Thyroid gland (tissue), 4 donors: ENCODE measurements at places on chromosomes 11 and 22. TPM values are rescaled to one million over a fixed set of nuclear protein-coding genes. Genes with fewer than 3 reads are reported as not detected.

DNA sequence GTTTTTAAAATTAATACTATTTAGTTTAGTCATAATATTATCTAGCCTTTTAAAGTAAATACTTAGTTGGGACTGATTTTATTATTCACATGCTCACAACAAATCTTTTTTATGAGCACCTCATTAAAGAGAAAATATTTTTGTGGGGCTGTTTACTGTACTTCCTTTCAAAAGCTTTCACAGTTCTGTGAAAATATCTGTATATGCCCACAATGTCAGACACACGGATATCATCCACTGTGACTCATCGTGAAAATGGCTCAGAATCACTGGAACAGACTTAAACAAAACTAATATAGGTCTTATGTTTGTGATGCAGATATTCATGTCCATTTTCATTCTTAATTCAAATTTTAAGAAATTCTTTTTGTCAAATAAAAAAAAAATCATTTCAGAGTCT, 305.2 kb downstream of the RAB38 start:
- no peaks in the 10 kb centered on the region for H3K36me3 ChIP-seq
- H3K27ac ChIP-seq: no peak overlapping the region
- H3K27me3 ChIP-seq: no peaks in the 10 kb centered on the region
- no peak for DNase-seq
- H3K4me3 ChIP-seq: no peak overlapping the region

DNA sequence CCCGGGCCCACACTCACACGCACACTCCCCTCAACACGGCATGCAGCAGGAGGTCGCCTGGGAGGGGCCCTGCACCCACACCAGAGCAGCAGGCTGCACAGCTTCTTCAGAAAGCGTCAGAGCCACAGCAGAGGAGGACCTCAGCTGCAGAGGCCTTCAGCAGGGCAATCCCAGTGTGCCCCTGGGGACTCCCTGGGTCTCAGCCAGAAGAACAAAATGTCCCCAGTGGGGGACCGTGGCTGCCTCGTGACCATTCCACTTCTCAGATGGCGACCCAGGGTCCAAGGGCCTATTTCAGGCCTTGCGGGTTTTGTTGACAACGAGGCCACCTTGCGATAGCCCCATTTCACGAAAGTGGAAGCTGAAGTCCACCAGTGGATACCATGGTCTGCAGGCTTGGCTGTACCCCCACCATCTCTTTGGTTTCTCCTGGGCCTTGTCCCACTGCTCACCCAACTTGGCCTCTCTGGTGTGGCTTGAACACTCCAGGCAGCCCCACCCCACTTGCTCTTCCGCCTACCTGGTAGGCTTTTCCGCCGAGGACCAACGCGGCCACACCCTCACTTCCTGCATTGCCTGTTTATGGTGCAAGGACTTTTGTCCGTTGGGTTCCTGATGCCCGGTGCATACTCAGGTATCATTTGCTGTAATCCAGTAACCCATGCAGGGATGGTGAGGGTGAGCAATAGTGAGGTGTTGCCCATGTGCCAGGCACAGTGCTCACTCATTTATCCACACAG, 38.1 kb downstream of the MB start:
- no peaks in the 10 kb centered on the region for H3K4me1 ChIP-seq
- no peaks in the 10 kb centered on the region for H3K36me3 ChIP-seq
- H3K27ac ChIP-seq: no peak overlapping the region
- H3K27me3 ChIP-seq: no peaks in the 10 kb centered on the region

- peak overlapping the region; percentile 99 for H3K27ac ChIP-seq
- H3K4me1 ChIP-seq: peaks cover 34% of the 10 kb centered on the region
- no peak overlapping the region for H3K4me3 ChIP-seq
- H3K36me3 ChIP-seq: no peaks in the 10 kb centered on the region
Observed at GRCh38 chr22:47092896-47093311, 330.5 kb downstream of the TBC1D22A start.

GRCh38 chr11:128153697-128154048, 433.7 kb downstream of the ETS1 start:
- DNase-seq: no peak
- no peak overlapping the region for H3K4me3 ChIP-seq
- no peak overlapping the region for H3K27ac ChIP-seq

DNA sequence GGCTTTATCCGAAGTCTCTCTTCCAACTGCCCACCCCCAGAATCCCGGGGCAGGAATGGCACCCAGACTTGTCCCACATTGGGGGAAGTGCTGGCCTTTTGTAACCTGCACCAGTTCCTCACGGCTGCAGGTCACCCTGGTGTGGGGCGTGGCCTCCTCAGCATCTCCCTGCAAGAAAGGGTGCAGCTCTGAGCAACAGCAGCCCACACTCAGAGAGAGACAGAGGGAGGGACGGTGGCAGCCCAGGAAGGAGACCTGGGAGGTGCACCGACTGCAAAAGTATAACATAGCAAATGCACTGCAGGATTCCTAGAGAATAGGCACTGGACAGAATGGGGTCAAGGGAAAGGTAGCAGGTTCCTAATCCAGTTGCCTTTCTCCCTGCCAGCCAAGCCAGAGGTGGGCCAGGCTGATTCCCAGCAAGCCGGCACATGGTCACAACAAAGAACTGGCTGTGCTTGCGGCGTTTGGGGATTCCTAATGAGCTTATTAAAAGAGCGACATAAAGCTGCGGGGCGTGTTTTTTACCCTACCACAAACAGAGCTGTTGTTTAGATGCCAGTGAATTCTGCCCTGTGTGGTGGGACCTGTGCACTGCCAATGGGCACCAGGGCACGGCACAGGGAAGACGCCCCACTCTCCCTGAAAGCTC, 18.2 kb upstream of the IGSF9B start:
- H3K4me3 ChIP-seq: no peak overlapping the region
- H3K36me3 ChIP-seq: no peaks in the 10 kb centered on the region
- no peak overlapping the region for H3K27ac ChIP-seq
- H3K4me1 ChIP-seq: no peaks in the 10 kb centered on the region
- no peak for DNase-seq

- no peaks in the 10 kb centered on the region for H3K4me1 ChIP-seq
- no peaks in the 10 kb centered on the region for H3K36me3 ChIP-seq
- no peaks in the 10 kb centered on the region for H3K27me3 ChIP-seq
- H3K27ac ChIP-seq: no peak overlapping the region
- no peak overlapping the region for H3K4me3 ChIP-seq
Observed at GRCh38 chr11:91187314-91187713, 964.5 kb upstream of the CHORDC1 start.

- H3K27me3 ChIP-seq: no peaks in the 10 kb centered on the region
- no peak overlapping the region for H3K4me3 ChIP-seq
- no peak for DNase-seq
- H3K36me3 ChIP-seq: peaks cover 48% of the 10 kb centered on the region
- H3K4me1 ChIP-seq: peaks cover 2% of the 10 kb centered on the region
Observed at GRCh38 chr11:118521892-118522311, 5.4 kb upstream of the TTC36 start.

- peaks cover 22% of the 10 kb centered on the region for H3K4me1 ChIP-seq
- no peak for DNase-seq
- H3K27ac ChIP-seq: peak overlapping the region; percentile 96
Observed at GRCh38 chr11:3796801-3797328, 489 bp downstream of the NUP98 start.

GRCh38 chr11:110929129-110929528, 216.9 kb upstream of the ARHGAP20 start:
- DNase-seq: no peak

- H3K4me3 ChIP-seq: no peak overlapping the region
- no peak overlapping the region for H3K27ac ChIP-seq
- peaks cover 3% of the 10 kb centered on the region for H3K27me3 ChIP-seq
- H3K4me1 ChIP-seq: no peaks in the 10 kb centered on the region
- no peak for DNase-seq
Observed at GRCh38 chr22:43859621-43860020, 2.7 kb downstream of the SULT4A1 start.

DNA sequence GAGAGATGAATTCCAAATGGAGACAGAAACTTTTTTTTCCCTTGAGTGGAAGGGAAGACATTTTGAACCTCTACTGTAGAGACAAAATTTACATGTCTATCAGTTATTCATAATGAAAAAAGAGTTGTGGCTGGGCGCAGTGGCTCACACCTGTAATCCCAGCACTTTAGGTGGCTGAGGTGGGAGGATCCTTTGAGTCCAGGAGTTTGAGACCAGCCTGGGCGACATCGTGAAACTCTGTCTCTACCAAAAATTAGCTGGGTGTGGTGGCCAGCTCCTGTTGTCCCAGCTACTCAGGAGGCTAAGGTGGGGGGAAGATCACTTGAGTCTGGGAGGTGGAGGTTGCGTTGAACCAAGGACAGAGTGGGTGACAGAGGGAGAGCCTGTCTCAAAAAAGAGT, 4.1 kb downstream of the EED start:
- no peak for DNase-seq
- peaks cover 15% of the 10 kb centered on the region for H3K4me1 ChIP-seq
- no peak overlapping the region for H3K27ac ChIP-seq
- no peaks in the 10 kb centered on the region for H3K36me3 ChIP-seq

GRCh38 chr11:61921446-61921845, 4.1 kb upstream of the RAB3IL1 start:
- no peaks in the 10 kb centered on the region for H3K27me3 ChIP-seq
- H3K4me3 ChIP-seq: no peak overlapping the region
- H3K36me3 ChIP-seq: no peaks in the 10 kb centered on the region
- no peak overlapping the region for H3K27ac ChIP-seq

GRCh38 chr11:37184326-37184725, 586.3 kb upstream of the RAG2 start:
- no peak for DNase-seq
- no peak overlapping the region for H3K27ac ChIP-seq
- no peaks in the 10 kb centered on the region for H3K4me1 ChIP-seq
- no peak overlapping the region for H3K4me3 ChIP-seq

- no peak overlapping the region for H3K27ac ChIP-seq
- H3K27me3 ChIP-seq: no peaks in the 10 kb centered on the region
- no peaks in the 10 kb centered on the region for H3K36me3 ChIP-seq
- H3K4me3 ChIP-seq: no peak overlapping the region
- H3K4me1 ChIP-seq: peaks cover 29% of the 10 kb centered on the region
Observed at GRCh38 chr11:34268906-34269430, 88.8 kb downstream of the ABTB2 start.

GRCh38 chr11:9060700-9061111, 30.7 kb downstream of the SCUBE2 start:
- no peak overlapping the region for H3K4me3 ChIP-seq
- H3K36me3 ChIP-seq: no peaks in the 10 kb centered on the region
- H3K27me3 ChIP-seq: no peaks in the 10 kb centered on the region
- no peak overlapping the region for H3K27ac ChIP-seq
- DNase-seq: no peak

- DNase-seq: no peak
- no peaks in the 10 kb centered on the region for H3K4me1 ChIP-seq
- no peak overlapping the region for H3K27ac ChIP-seq
- no peak overlapping the region for H3K4me3 ChIP-seq
- H3K36me3 ChIP-seq: no peaks in the 10 kb centered on the region
Observed at GRCh38 chr11:88555018-88555828, 217.7 kb upstream of the CTSC start.

- peaks cover 36% of the 10 kb centered on the region for H3K4me1 ChIP-seq
- peak overlapping the region; percentile 77 for H3K27ac ChIP-seq
- DNase-seq: no peak
- H3K4me3 ChIP-seq: peak overlapping the region; percentile 59
Observed at GRCh38 chr11:43359422-43359818, 700 bp downstream of the TTC17 start.

DNA sequence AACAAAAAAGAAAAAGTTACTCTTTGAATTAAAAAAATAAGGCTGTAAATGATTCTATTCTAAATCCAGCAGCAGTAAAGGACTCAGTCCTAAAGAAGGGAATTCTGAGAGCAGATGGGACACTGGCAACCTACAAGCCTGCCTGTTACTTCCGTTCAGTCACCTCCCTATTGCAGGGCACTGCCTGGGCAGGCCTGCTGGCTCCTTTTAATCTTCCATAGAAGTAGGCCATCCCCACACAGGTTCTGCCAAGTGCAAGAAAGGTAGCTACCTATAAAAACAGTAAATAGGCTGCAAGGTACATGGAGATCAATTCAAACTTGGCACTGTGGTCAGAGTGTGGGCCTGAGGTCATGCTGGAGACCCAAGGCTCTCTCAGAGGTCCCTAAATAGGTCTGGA, 136.4 kb downstream of the TRIM44 start:
- DNase-seq: no peak
- no peaks in the 10 kb centered on the region for H3K36me3 ChIP-seq
- H3K27ac ChIP-seq: no peak overlapping the region
- no peaks in the 10 kb centered on the region for H3K27me3 ChIP-seq
- H3K4me1 ChIP-seq: no peaks in the 10 kb centered on the region

DNA sequence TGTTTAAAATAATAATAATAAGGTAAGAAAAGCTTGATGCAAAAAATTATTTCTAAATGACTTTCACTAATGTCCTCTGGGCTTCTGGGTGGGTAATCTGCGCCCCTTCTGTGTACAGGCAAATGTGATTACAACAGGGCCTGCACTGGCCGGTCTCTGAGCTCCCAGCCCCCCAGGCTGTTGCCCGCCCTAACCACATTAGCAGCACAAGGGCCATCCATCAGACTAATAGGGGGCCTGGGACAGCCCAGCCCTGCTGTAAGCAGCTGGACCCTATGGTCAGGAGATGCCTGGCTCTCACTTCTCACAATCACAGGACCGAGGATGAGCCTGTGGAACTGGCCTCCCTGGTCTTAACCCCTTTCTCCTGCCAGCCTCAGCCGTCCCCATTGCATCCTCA, 388.4 kb downstream of the BUD13 start:
- no peak overlapping the region for H3K4me3 ChIP-seq
- no peak overlapping the region for H3K27ac ChIP-seq
- H3K4me1 ChIP-seq: no peaks in the 10 kb centered on the region
- DNase-seq: no peak
- no peaks in the 10 kb centered on the region for H3K27me3 ChIP-seq
- H3K36me3 ChIP-seq: no peaks in the 10 kb centered on the region

- H3K27me3 ChIP-seq: no peaks in the 10 kb centered on the region
- H3K4me1 ChIP-seq: peaks cover 6% of the 10 kb centered on the region
- DNase-seq: no peak
- H3K27ac ChIP-seq: no peak overlapping the region
Observed at GRCh38 chr11:112519751-112520150, 259.1 kb upstream of the PLET1 start.

GRCh38 chr11:119088406-119088805, 3.7 kb downstream of the HMBS start:
- no peak overlapping the region for H3K4me3 ChIP-seq
- H3K27me3 ChIP-seq: no peaks in the 10 kb centered on the region
- no peaks in the 10 kb centered on the region for H3K36me3 ChIP-seq
- H3K27ac ChIP-seq: no peak overlapping the region
- peaks cover 44% of the 10 kb centered on the region for H3K4me1 ChIP-seq
- no peak for DNase-seq

DNA sequence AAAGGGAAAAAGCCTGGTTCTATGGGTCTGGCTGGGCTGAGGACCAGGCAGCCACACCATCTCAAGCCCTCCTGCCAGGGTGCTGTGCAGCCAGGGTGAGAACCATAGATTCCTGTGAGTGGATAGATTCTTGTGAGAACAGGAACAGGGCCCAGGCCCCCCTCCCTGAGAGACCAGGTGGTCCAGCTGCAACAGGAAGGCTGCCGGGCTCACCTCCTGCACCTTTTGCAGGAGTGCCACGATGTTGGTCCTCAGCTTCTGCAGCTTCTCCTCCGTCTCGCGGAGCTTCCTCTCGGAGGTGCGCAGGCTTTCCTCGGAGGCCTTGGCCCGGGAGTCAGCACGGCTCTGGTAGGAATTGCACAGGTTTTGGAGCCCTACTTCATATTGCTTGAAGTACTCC, 40.8 kb downstream of the MORC2 start:
- peaks cover 65% of the 10 kb centered on the region for H3K36me3 ChIP-seq
- H3K4me1 ChIP-seq: no peaks in the 10 kb centered on the region
- no peak overlapping the region for H3K4me3 ChIP-seq
- no peak overlapping the region for H3K27ac ChIP-seq
- no peaks in the 10 kb centered on the region for H3K27me3 ChIP-seq

Gene OR51B5
- total RNA-seq: not detected

Gene LARGE2
- total RNA-seq: 15.0 TPM

Gene APOBEC3G
- 17.7 TPM for total RNA-seq

Gene OR51B4
- not detected for total RNA-seq

Gene NAALAD2
- 1.1 TPM for total RNA-seq

Gene LYVE1
- total RNA-seq: 48.9 TPM

Gene PANX3
- total RNA-seq: not detected

Gene P2RY2
- total RNA-seq: 38.1 TPM
